AG04449 (cell line): ENCODE measurements at places on chromosomes 6 and 20.

DNA sequence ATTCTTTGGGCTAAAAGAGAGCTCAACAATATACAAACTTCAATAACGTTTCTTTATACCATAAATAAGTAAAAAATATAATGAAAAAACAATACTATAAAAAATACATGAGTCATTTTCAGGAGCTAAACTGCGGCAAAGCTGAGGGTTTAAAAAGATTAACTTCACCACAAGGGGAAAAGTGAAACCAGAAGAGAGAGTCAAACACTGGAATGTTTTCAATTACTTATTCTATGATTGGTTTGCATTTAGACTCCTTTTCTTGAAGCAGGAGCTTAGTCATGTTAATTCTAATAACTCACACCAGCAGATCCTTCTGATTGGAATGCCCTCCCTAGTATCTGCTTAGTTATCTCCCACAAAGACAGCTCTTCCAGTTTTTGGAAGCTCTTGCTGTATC is 627.3 kb downstream of the UTRN start:
- peak; percentile 71 for DNase-seq

DNA sequence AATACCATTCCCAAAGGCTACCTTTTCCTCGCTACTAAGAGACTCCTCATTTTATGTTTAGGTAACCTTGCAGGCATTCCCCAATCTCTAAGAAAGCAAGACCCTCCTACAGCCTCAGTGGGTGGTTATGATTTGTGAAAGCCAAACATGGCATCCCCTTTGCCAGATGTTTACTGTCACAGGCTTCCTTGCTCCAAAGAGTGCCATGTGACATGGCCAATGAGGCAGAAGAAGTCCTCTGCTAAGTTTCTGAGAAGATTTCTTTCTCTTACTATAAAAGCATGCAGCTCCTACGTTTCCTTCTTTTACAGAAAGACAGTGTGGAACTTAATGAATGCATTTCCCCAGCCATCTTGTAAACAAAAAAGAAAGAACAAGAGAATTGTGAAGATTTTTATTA is 688.2 kb downstream of the TBC1D32 start:
- DNase-seq, result no peak

- no peak for DNase-seq
These were observed 18.4 kb upstream of the SLC22A1 start for GRCh38 chr6:160102956-160103824.

- DNase-seq, result no peak
These were observed 8.8 kb downstream of the OR2H1 start for GRCh38 chr6:29465801-29466200.

GRCh38 chr20:3046677-3047462 is 1.0 kb downstream of the MRPS26 start:
- DNase-seq, result no peak

- DNase-seq, result no peak
These were observed 403.7 kb upstream of the CITED2 start for GRCh38 chr6:139778106-139778505.

DNA sequence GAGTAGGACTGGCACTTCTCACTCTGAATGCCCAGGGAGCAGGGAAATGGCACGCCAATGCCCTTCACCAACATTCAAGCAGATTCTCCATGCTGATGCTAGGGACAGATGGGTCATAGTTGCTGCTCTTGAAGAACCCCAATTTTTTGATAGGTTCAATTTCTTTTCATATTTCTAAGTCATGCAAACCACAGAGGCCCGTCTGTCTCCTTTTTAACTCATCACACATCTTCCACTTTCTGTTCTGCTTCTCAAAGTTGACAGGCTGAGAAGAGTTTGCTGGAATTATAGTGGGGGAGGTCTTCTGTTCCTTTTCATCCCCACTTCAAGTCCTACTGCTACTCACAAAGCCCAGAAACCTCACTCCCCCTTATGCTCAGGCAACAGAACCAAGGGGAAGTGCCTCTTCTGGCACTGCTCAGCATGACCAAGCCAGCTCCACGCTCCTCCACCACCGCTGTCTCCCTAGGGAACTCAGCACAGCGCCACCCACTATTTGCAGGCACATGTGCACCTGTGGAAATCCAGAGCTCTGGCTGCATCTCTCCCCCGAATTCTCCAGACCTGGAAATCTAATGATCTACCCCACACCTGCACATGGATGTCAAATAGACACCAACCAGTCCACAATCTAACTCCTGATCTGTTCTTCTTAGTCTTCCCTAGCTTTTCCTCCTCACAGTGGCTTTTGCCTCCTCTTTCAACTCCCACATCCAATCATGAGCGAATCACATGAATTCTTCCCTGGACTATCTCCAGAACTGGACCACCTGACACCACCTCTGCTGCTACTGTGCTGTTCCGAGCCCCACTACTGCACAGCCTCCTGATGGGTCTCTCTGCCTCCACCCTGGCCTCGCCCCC is 10.7 kb downstream of the ZBTB24 start:
- DNase-seq, result no peak

GRCh38 chr20:16916165-16916564 is 168.0 kb downstream of the OTOR start:
- DNase-seq, result no peak

DNA sequence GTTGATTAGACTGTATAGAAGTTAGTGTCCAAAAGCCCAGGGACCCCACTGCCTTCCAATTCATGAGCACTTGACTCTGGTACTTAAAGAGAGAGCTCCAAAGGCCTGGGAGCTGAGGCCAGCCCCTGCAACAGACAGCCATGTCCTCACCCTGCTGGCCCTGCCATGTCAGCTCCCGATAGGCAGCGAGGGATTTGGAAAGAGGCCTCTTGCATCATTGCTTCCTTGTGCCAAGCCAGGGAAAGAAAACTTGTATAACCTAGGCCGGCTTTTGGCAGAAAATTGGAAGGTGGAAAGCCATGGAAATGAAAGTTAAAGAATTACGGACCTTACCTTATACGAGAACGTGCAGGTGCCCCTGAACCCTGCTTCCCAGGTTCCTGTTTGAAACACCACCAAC is 8.4 kb upstream of the PCK1 start:
- DNase-seq, result no peak

DNA sequence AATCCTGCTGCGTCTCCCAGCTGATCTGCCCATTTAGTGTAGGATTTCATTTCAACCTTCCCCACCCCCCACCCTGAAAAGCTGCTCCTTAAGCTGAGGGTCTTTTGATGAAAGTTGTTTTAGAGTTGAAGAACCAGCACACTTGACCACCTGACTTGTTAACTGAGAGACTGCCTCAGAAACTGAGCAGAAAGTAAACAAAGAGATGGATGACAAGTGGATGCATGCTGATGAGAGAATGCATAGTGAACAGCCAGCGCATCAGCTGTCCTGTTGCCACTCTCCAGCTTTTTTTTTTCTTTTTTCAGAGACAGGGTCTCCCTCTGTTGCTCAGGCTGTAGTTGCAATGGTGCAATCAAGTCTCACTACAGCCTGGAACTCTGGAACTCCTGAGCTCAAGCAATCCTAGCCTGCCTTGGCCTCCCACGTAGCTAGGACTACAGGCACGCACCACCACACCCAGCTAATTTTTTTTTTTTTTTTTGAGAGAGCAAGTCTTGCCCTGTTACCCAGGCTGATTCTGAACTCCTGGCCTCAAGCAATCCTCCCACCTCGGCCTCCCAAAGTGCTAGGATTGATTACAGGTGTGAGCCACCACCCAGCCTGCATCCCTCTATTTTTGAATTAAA is 9.5 kb downstream of the RPL10A start:
- DNase-seq, result no peak

DNA sequence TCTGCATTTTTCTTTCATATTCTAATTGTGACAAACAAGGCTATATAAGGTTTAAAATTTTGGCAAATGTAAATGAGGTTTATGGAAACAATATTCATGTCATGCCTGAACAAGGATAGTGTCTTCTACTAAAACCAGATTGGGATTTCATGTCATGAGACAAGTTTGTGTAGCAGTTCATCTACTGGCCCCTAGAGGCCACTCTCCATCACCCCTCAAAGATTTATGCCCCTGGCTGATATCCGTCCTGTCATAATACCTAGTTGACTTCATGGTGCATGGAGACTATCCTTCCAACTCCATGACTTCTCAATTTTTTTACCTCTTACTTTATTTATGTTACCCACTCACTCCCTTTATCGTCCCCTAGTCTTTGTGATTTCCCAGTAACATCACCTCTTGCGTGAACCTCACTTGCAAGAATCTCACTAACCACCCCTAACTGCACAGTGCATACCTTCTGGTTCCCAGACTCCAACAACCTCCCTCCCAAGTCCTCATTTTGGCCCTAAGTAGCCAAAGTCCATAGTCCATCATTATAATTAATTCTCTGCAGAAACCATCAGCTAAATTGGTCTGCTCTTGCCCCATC is 179.8 kb downstream of the TASP1 start:
- DNase-seq, result no peak

DNA sequence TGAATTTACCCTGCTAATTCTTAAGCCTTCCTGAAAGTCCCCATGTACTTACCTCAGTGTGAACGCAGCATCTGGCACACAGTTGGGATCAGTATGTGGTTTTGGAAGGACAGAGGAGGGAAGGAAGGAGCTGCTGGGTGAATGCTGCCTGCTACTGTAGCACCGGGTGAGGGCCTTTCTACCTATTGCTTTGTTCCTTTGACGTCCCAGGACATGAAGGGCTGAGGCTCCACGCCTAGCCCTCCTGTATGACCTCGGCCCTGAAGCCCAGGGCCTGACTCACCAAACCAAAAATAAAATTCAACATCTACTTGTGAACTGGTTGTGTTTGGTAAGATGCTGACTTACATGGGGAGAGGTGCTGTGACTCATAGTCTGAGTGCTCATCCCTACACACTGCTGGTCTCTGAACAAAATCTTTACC is 51.1 kb downstream of the ARID1B start:
- DNase-seq, result peak; percentile 79

GRCh38 chr6:108549741-108550140 is 11.0 kb upstream of the FOXO3 start:
- no peak for DNase-seq

DNA sequence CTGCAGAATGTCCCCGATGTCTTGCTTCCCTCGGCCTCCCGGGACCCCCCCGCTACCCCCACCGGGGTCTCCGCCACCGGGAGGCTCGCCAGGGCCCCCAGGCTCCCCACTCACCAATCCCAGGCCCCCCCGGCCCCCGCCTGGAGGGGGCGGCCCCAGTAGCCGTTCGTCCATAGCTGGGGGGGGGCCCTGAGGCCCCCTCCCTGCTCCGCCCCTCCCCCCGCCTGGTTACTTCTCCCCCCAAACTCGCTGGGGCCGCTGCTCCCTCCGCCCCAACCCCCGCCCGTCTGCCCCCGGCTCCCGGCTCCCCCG is 304 bp downstream of the PBX2 start:
- DNase-seq, result no peak

GRCh38 chr6:37517411-37517812 is 17.7 kb upstream of the CCDC167 start:
- no peak for DNase-seq

DNA sequence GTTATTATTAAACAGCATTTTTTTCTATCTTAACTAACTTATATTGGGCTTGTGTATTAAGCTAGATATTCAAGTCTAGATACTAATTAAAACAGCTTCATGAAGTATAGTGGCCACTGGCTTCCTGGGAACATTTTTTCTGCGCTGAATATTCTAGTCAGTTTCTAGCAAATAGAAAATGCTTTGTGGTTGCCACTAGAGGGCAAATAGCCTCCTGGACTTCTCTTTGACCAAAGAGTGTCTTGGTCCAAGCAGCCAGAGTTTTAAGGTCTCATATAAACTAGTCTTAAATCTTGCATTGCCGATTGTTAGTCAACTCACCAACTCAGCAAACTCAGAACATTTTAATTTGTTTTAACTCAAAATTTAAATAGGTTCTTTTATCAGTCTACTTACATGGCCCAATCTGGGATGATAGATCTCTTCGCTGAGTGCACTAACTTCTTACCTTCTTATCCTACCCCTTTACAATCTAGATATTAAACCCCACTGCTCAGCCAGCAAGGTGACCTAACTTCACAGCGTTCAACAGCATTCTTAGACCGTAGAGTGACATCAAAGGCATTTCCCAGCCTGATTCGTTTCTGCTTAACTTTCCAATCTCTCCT is 24.6 kb upstream of the ID4 start:
- no peak for DNase-seq

- DNase-seq, result no peak
These were observed 64.6 kb downstream of the PLG start for GRCh38 chr6:160766657-160766988.

DNA sequence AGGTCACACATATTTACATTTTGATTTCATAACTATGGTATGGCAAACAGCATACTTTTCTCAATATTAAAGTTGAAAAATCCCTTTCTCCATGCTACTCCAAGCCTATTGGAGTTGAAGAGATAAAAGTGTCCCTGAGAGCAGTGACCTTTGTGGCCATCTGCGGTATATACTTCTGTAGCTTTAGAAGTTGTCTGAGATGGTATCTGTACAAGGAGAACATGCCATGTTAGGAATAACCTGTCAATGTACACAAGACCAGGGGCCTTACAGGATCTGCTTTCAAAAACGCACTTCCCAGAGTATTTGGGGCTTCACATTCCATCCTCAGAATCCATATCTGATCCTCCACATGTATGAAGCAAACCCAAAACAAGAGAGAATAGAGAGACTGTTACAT is 226.7 kb downstream of the MEI4 start:
- no peak for DNase-seq

GRCh38 chr6:139944131-139944530 is 569.7 kb upstream of the CITED2 start:
- DNase-seq, result no peak

DNA sequence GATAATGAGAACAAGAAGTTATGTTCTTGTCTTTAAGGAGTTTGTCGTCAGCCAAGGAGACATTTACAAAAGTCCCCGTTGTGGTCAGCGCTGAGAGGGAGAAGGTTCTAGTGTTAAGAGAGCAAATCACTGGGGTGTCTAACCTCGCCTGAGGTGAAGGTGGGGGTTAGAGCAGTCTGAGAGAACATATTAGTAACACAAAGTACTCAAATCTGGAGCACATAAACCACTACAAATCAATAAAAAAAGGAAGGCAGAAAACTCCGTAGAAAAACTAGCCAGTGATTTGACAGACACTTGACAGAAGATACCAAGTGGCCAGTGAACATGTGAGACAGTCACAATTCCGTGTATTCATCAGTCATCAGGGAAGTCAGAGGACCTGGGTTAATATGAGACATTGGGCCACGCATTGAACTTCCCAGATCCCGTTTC is 45.4 kb downstream of the CDS2 start:
- DNase-seq, result no peak

GRCh38 chr6:4313044-4313686 is 177.8 kb upstream of the ECI2 start:
- DNase-seq, result peak; percentile 85

GRCh38 chr20:59307270-59307669 is 6.9 kb downstream of the EDN3 start:
- no peak for DNase-seq
